ENCODE measurements at places on chromosomes 2 and 18. TPM values are rescaled to one million over a fixed set of nuclear protein-coding genes. Genes with fewer than 3 reads are reported as not detected.

The DPP10 gene
- total RNA-seq, result not detected

The ANKRD36 gene
- 3.0 TPM for total RNA-seq

- DNase-seq, result peak; percentile 56
Observed at GRCh38 chr2:34105006-34105767, 506.1 kb upstream of the FAM98A start.

DNA sequence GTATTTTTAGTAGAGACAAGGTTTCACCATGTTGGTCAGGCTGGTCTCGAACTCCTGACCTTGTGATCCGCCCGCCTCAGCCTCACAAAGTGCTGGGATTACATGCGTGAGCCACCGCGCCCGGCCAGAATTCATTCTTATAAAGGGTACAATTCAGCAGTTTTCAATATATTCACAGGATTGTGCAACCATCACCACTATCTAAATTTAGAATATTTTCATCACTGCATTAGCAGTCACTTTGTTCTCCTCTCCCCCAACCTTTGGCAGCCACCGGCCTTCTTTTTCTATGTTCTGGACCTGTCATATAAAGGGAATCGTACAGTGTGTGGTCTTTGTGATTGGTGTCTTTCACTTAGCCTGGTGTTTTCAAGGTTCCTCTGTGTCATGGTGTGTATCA is 40.7 kb downstream of the TCF7L1 start:
- DNase-seq, result no peak

DNA sequence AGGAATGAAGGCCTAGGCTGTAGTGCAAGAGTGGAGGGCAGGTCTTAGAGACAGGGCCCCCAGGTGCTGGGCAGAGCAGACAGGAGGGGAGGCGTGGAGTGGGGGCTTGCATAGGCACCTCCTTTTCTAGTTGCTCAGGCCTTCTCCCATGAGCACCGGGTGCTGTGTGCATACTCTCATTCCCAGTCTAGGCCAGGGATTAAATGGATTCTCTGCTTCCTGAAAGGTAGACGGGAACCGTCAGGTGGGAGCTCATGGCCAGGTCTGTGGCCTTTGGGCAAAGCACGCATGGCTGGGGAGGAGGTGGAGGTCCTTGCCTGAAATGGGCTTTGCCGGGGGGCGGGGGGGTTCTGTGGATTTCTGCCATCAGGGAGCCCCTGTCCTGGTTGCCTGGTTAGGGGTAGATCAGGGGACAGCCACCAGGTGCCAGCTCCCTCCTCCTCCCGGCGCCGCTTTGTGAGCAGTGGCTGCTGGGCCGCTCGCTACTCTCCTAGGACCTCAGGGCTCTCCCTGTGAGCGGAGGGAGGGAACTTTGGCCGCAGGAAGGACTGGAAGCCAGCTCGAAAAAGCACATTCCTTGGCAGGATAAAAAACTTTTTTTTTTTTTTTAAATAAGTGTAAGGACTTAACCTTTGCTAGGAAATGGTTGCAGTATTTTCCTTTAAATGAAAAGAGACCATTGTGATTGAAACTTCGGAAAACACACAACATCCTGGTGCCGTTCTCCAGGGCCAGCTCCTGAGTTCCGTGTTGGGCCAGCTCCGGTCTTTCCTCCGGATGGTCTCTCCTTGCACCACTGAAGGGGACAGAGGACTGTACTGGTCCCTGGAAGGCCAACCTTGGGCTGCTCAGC is 82.8 kb upstream of the HAAO start:
- DNase-seq, result no peak

- no peak for DNase-seq
Observed at GRCh38 chr2:84823788-84824187, 57.1 kb downstream of the TRABD2A start.

Measured in M059J (cell line).